Calu3 (cell line): ENCODE measurements at places on chromosomes 12 and 14. TPM values are rescaled to one million over a fixed set of nuclear protein-coding genes. Genes with fewer than 3 reads are reported as not detected.

- no peak for DNase-seq
Measured at GRCh38 chr14:67710209-67710608, 8.5 kb downstream of the RDH12 start.

- peak; percentile 71 for DNase-seq
Measured at GRCh38 chr12:14629832-14630710, 62.4 kb upstream of the PLBD1 start.

GRCh38 chr14:21102521-21103410 is 1.9 kb downstream of the TMEM253 start:
- no peak for DNase-seq

DNA sequence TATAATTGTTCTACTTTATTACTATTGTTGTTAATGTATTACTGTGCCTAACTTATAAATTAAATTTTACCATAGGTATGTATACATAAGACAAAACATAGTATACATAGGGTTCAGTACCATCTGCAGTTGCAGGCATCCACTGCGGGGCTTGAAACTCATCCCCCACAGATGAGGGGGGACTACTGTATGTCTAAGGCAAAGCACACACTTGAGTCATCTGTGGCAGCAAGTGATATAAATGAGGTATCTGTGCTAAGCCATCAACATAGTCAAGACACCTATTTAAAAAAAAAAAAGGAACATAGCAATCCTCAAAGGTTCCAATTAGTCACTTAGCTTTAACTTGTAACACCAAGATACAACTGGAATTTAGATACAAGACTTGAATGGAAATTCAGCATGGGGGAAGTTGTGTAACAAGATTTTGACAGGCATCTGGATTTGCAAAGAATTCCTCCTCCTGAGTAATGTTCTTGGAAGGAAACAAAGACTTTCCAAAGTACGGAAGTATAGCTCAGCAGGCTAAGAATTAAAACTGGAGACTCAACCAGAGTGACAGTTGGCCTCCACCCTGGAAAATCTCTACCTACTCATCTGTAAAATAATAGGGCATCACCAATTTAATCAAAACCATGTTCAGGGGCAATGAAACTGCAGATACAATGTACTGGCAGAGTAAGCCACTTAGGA is 14.9 kb downstream of the DCAF5 start:
- DNase-seq, result no peak

GRCh38 chr14:106872611-106873446 is 1346.4 kb downstream of the TMEM121 start:
- DNase-seq, result peak; percentile 97

- no peak for DNase-seq
Measured at GRCh38 chr12:27511031-27511722, 12.8 kb upstream of the PPFIBP1 start.

Gene ENO2
- 14.5 and 16.1 TPM in 2 replicates for total RNA-seq

Gene SYNE2
- total RNA-seq, result 142 and 171 TPM in 2 replicates

Gene RILPL1
- total RNA-seq, result 9.5 and 9.7 TPM in 2 replicates

- DNase-seq, result no peak
Measured at GRCh38 chr14:90301122-90301521, 30.6 kb downstream of the NRDE2 start.

Gene NID2
- total RNA-seq, result not detected in 2 replicates

DNA sequence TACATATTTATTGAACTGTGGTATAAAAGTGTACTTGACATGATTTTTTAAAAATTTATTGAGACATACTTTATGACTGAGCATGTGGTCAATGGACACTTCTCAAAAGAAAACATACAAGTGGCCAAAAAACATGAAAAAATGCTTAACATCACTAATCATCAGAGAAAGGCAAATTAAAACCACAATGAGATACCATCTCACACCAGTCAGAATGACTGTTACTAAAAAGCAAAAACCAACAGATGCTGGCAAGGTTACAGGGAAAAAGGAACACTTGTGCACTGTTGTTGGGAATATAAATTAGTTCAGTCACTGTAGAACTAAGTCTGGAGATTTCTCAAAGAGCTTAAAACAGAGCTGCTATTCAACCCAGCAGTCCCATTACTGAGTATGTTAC is 1177.6 kb downstream of the GALC start:
- no peak for DNase-seq

DNA sequence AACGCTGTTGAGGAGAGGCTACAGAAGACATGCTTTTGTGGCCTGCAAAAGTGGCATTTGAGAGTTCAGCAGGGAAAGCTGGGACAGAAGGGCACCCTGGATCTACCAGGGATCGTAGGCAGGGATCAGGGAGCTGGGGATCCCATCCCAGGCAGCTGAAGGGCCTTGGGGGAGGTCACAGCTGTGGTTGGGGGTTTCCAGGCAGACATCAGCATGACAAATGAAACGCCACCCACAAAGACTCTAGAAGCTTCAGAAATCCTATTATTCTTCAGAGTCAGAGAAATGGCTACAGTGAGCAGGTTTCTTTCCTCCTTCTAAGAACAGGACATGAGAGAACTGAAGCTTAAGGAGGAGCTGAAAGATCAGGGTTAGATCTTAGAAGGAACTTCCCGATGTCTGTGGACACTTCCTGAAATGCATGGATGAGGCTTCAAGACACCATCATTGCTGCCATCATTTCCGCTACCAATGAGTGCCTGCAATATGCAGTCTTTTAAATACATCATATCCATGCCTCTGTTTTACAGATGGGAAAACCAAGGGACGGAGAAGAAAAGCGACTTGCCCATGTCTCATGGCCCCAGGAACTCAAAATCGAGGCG is 104.3 kb downstream of the RBM19 start:
- no peak for DNase-seq

Gene SLC6A13
- total RNA-seq, result 3.5 and 4.8 TPM in 2 replicates

DNA sequence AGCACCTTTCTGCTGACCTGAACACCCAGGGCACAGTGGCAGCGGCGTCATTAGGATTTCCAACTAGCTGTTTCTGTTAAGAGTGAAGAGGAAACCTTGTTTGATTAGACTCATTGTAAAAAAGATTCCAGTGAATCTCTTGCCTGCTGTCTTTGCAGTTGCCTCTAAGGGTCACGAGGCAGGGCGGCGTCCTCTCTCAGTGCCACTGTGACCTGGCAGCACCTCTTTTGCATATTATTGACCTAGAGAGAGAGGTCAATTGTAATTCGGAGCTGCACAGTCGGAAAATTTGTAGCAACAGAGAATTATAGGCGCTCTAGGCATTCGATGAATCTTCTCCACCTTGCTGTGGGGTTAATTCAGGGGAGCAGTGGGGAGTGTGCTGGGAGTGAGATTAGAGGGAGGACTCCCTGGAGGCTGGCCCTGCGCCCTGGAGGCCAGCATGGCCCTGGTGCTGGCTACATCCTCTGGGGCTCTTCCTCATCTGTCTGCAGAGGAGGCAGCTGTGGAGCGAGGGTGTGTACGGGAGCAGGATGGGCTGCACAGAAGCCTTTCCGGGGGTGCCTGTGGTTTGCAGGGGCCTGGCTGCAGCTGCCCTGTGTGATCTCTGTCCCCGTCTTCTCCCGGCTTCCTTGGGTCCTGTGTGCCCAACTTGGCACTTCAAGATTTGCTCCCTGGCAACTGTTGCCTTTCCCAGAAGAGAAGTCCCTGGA is 14.3 kb downstream of the PACS2 start:
- DNase-seq, result no peak

- DNase-seq, result peak; percentile 42
Measured at GRCh38 chr12:54935235-54935951, 49.2 kb downstream of the TESPA1 start.

GRCh38 chr12:27688671-27689070 is 7.6 kb upstream of the REP15 start:
- DNase-seq, result no peak

DNA sequence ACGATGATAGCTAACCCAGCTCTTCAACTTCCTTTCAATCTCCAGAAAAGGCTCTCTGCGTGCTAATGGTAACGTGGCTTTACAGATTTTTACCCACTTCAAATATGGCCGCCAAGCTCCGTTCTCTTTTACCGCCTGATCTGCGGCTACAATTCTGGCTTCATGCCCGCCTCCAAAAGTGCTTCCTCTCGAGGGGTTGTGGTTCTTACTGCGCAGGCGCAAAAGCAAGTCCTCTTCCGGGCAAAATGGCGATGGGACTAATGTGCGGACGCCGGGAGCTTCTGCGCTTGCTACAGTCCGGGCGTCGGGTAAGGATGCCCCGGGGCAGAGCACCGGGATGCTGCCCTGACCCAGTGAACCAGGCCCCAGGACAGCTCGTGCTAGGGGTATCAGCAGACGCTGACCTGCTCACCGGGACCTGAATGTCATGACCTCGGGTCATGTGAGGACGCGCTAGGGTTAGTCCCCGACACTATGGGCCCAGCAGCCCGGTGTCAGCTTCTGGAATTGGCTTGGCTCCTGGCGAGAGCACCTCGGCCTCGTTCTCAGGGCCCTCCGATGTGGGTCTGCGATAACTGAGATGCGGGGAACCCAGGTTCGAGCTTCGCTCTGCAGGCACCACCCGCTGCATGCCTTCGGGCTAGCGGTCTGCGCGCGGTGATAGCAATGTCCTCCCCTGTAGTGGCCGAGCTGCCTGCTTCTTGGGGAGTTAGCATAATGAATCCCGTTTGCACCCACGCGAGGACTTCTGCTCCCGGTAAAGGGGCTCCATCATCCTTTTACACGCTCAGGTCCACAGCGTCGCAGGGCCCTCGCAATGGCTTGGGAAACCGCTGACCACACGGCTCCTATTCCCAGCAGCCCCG is at the start of gene OXA1L:
TSS of gene OXA1L (plus strand) at position 232 of the 866 bp plus-strand sequence. CDS start at position 246, 14 bp downstream.
- peak; percentile 93 for DNase-seq

DNA sequence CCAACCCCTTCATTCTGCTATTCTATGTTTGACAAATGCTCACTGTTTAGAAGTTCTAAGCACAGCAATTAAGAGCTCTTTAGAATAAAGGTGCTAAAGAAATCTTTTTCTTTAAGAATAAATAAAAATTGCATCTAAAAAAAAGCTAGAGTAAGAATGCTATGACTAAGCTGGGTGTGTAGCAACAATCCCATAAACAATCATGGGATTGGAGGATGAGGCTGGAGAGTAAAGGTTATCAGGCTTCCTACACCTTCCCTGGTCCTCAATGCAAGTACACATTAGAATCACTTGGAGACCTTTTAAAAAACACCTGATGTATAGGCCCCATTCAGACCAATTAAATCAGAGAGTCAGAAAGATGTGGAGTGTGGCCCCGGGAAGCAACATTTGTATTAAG is 88.3 kb downstream of the CIT start:
- DNase-seq, result no peak

Gene SLCO1B3
- total RNA-seq, result 33.1 and 40.4 TPM in 2 replicates

DNA sequence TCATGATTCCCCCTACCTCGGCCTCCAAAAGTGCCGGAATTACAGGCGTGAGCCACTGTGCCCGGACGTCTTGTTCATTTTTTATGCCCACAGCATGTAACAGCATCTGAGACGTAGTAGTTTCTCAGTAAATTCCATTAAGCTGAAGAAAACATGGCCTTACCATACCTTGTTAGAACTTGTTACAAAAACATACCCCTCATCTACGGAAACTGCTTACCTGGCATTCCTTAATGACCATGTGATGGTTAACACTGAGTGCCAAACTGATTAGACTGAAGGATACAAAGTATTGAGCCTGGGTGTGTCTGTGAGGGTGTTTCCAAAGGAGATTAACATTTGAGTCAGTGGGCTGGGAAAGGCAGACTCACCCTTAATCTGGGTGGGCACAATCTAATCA is 186.8 kb downstream of the CEP128 start:
- no peak for DNase-seq

DNA sequence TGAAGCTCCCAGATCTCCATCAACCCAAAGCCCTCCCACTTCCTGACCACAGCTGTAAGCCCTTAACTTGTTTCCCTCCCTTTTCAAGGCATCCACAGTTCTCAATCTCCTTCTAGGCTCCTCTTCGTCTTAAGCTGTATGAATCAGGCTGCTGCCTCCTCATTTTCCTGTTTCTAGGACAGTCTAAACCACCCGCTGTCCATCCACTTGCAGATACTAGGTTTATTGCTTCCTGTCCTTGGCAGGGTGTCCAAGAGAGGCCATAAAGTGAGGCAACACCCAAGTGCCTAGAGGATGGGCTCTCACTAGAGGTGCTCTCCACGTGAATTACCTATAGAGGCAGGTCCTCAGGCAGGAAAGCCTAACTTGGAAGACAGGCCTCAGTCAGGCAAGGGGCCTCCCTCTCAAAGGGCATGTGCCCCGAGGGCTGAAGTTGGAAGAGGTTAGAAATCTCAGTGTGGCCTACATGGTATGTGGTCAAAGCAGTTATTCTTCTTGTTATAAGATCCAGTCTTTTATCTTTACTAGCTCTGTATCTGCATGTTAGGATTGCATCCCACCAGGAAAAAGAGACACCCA is 8.8 kb upstream of the TMEM106C start:
- no peak for DNase-seq

- DNase-seq, result no peak
Measured at GRCh38 chr14:88748288-88748687, 44.5 kb downstream of the EML5 start.

Gene NPFF
- total RNA-seq, result not detected in 2 replicates

GRCh38 chr12:104709692-104710435 is 248.2 kb downstream of the SLC41A2 start:
- no peak for DNase-seq

DNA sequence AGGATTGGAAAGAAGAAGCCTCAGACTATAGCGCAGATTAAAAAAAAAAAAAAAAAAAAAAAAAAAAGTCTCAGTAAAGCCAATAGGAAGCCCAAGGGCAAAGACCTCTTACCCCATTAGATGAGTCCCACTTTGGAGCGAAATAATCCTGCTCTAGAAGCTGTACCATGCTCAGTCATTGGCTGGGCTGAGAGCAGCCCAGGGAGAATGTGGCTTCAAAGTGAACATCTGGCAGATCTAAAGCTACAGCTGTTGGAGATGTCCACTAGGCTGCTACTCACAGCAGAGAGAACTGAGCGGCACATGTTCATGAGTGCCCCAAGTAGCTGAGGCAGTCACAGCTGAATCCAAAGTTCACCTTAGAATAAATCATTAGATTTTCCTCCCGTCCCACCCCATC is 560.9 kb downstream of the MED13L start:
- DNase-seq, result no peak

Gene SPIC
- not detected in 2 replicates for total RNA-seq

Gene E2F7
- 31.2 and 40.2 TPM in 2 replicates for total RNA-seq

DNA sequence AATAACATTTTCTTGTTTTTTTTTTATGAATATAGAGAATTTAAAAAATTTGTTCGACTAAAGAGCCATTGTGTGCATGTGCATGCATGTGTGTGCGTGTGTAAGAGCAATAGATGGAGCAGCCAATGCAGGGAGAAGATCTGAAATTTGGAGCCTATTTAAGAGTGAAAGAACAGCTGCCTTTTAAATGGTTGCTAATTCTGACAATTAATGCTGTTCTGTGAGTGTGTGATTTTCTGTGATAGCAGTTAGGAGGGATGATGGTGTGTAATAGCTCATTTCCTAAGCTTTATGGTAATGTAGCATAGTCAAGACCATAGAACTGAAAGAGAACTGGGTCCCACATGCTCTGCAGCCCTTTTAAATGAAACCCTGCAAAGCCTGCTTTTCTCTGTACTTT is 137.9 kb downstream of the NRXN3 start:
- DNase-seq, result no peak

GRCh38 chr14:53534841-53535240 is 381.7 kb upstream of the DDHD1 start:
- no peak for DNase-seq

- DNase-seq, result no peak
Measured at GRCh38 chr14:79412822-79413221, 798.5 kb downstream of the DIO2 start.

- DNase-seq, result no peak
Measured at GRCh38 chr14:103432627-103433026, 47.4 kb downstream of the MARK3 start.

Gene ZNF26
- total RNA-seq, result 25.3 and 28.5 TPM in 2 replicates

- DNase-seq, result no peak
Measured at GRCh38 chr12:43841253-43841652, 5.4 kb downstream of the TMEM117 start.

Gene LRIG3
- 261 and 357 TPM in 2 replicates for total RNA-seq
